ENCODE measurements at places on chromosomes 3 and 15.

DNA sequence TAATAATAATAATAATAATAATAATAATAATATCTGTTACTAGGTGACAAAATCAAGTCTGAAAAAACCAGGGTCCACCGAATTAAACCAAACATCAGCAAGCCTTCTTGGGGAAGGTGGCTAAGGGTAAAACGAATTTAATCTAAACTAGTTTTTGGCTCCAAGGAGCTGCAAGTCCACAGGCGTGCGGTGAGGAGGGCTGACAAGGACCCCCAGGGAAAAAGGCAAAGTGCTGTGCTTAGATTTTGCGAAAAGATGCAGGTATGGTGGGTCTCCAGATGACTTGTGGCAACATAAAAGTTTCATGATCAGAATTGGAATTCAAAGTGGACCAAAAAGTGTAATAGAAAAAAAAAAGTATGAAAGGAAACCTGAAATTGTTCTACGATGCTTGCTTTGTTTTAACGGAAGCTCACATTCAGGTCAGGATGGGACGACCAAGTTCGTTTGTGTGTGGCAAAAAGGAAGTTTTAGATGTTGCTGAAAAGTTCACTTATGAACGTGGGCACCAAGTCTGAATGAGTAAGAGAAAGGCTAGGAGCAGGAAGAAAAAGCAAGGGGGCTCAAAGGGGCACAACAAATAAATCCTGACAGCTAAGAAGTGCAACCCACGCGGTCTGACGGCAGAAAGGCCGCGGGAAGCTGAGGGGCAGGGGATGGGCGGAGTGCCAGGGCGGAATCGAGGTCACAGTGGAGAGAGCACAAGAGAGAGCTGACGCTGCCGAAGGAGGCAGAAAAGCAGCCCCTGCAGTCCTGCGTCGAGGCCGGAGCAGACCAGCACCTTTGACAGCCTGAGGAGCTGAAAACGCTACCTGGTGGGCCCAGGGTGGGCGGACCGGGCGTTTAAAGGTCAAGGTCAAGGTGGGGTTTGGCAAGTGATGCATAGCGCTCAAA, 1.1 kb downstream of the WDR82 start:
- peak; percentile 29 for DNase-seq

DNA sequence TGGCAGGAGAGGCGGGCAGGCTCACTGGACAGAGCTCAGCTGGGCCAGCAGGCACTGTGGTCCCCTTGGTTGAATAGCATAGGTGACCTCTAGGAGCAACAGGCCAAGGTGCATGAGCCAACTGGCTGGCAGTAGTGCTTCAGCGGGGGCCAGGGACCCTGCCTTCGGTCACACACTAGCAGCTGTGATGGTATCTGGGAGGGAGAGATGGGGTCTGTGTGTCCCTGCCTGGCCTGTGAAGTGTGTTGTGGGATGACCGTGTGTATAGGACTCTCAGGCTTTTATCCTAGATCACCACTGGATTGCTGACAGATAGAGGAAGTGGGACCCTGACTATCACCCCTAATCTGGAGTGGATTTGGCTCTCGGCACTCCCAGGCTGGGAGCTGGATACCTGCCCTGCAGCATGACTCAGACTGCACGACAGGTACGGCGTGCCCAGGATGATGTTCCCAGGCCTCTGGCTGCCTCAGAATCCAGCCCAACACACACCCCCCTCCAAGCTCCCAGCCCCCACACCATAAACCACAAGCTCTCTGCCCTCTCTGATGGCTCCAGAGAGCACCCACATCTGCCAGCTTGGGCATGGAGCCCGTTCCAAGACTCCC, 7.8 kb downstream of the RPS17 start:
- DNase-seq, result no peak

DNA sequence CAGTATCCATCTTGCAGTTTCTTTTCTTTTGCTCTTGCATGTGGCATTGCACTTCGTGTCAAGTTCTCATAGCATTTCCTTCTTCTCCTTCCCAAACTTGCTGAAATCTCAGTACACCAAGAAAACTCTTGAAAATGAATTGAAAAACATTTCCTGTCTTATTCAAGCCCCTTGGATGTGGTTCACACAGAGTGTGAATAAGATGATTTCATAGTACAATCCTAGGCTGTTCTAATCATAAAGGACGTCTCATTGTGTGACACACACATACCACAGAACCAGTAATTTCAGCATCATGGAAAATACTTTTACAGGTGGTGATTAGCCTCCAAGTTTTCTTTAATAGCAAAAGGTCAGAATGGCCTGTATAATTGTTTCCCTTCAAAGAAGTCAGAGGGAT, 121.6 kb upstream of the AADACL2 start:
- DNase-seq, result no peak

DNA sequence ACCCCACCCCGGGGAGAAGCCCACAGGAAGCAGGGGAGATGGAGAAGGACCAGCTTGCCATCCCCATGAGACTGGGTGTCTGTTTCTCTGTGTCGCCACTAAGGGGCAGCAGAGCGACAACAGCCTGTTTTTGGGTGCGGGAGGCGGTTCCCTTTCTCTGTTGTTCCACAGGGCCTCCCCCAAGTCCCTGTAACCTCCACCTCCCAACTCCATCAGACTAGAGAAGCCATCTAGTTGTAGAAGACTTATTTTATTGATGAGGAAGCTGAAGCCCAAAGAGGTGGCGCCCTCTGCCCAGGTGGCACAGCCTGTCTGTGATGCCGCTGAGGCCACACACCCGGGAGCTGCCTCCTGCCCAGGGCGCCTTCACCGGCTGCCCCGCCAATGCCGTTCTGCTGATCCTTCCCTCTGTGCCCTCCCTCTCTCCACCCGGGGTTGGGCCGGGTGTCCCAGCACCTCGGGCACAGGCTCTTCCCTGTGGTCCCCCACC, 3.9 kb upstream of the CCDC9B start:
- peak; percentile 64 for DNase-seq

DNA sequence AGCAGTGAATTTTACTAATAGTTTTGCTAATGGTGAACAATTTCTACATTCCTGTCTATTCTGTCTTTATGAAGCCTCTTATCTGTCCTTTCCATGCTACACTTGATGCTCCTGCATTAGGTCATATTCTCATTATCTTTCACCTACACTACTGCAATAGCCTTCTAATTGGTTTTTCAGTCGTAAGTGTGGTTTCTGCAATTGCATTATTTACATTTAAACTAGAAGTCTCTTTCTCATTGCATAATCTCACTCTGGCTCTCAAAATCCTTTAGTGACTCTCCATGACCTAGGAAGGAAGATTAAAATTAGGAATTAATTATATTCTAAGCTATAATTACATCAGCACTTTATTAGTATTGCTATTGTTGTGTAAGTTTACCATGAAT, 686.5 kb downstream of the IGSF11 start:
- no peak for DNase-seq

DNA sequence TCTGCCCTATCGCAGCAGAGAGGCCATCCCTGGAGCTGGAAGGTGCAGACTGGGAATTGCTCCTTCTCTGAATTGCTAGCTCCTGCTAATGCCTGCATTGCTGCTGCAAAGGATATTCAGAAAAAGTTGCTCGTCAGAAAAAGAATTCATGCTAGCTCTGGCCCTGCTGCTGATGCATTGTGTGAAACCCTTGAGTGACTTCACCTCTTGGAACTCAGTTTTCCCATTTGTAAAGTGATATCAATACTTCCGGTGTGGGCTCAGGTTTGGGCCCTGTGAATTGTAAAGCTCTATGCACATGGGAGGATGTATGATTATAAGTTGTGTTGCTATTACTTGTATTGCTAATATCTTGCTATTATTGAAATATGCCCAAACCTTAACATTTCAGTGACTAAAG, 11.4 kb downstream of the SQOR start:
- DNase-seq, result no peak

DNA sequence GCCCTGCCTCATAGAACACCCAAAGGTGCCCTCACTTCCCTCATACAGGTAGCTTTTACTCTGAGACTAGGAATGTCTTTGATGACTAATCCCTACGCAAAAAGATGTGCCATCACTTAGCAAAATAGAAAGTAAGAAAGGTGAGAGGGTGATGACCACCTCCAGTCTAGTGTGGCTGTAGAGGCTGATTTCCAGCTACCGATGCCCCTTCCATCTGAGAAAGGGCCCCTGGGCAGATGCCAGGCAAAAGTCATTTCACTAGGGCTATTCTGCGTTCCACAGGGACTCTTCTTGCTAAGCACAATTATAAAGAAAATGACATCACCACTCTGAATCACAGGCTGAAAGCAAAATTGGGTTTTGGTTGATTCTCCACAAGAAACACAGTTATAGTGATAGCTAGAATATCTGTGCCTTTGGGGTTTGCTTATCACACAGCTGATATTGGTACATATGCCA, 77.4 kb downstream of the RBPMS2 start:
- DNase-seq, result no peak

GRCh38 chr3:133377396-133377795, 22.5 kb upstream of the BFSP2 start:
- DNase-seq, result no peak

GRCh38 chr3:87810452-87811016, 248.3 kb downstream of the CGGBP1 start:
- DNase-seq, result no peak

DNA sequence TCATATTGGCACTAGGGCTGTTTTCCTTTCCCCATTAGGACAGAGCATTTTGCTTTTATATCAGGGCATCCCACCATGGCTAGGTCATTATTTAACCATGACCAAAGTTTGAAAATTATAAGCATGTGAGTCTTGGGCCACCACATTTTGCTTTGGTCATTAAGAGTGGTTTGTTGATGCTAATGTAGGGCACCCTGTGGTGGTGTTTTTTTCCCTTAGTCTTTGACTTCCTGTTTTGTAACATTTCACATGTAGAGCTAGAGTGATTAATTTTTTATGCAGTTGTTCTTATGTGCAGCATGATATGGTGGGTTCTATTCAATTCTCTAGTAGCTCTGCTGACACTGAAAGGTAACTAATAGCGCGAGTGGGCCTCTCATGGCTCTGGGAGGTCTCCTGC, 249.6 kb upstream of the ROBO1 start:
- no peak for DNase-seq

- DNase-seq, result no peak
These were observed 98.2 kb upstream of the AGTR1 start for GRCh38 chr3:148599481-148599880.

GRCh38 chr3:55724821-55725220, 237.7 kb upstream of the WNT5A start:
- DNase-seq, result no peak
